ENCODE measurements at places on chromosomes 2 and 18. TPM values are rescaled to one million over a fixed set of nuclear protein-coding genes. Genes with fewer than 3 reads are reported as not detected.

DNA sequence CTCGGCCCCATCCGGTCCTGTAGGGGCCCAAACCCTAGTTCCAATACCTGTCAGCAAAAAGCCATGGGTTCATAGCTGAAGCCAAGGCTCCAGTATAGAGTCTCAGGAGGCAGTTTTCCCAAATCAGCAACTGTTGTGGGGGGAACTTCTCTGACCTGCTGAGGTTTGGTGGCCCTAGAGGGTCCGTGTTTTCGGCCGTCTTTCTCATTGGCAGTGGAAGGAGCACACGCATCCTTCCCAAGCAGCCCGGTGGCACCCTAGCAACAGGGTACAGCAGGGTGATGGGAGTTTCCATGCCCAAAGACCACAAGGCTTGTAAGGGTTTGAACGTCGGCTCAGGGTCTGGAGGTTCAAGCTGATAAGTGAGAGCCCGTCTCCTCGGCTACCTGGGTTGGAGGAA, 6.6 kb downstream of the FOSL2 start:
- DNase-seq: no peak
- peak overlapping the region; percentile 78 for H3K27ac ChIP-seq
- no peak overlapping the region for H3K4me3 ChIP-seq

DNA sequence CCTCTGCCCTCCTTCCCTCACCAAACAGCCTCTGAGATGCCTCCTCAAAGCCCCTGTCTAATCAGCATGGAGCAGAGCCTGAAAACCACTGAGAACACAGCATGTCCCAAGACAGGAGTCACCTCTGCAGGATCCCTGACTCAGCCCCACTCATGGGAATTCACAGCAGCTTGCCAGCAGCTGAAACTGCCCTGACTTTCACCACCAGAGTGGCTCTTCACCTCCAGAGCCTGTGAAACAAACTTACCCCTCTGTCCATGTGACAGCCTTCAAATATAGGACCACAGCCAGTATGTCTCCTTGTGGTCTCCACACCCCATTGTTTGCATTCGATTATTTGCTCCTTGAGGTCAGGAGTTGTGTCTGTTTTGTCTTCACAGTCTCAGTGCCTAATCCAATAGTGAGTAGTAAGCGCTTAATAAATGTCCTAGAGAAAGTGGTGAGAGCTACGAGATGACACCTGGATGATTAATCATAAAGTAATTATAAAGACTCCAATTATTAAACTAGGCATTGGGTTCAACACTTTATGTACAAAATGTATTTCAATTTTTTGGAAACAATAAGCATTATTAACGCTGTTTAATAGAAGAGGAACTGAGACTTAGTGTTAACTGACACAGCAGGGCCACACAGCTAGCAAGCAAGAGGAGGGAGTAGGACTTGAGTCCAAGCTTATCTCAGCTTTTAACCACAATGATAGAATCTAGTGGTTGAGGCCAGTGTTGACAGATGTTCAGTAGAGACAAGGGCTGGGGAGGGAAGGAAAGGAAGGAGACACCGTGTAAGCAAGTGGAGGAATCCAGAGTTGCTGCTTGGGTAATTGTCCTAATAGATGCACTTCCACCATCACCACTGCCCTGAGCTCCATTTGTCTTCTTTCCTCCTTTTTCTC, 358.7 kb upstream of the TNP1 start:
- no peak overlapping the region for H3K27ac ChIP-seq
- no peak for DNase-seq
- H3K4me3 ChIP-seq: no peak overlapping the region

GRCh38 chr2:196046123-196046917, 22.3 kb downstream of the DNAH7 start:
- no peak for DNase-seq
- H3K27ac ChIP-seq: no peak overlapping the region
- H3K4me1 ChIP-seq: peaks cover 1% of the 10 kb centered on the region
- H3K36me3 ChIP-seq: no peaks in the 10 kb centered on the region

- no peak overlapping the region for H3K4me3 ChIP-seq
- no peaks in the 10 kb centered on the region for H3K36me3 ChIP-seq
- no peak overlapping the region for H3K27ac ChIP-seq
Observed at GRCh38 chr2:49950646-49951045, 796.3 kb upstream of the FSHR start.

DNA sequence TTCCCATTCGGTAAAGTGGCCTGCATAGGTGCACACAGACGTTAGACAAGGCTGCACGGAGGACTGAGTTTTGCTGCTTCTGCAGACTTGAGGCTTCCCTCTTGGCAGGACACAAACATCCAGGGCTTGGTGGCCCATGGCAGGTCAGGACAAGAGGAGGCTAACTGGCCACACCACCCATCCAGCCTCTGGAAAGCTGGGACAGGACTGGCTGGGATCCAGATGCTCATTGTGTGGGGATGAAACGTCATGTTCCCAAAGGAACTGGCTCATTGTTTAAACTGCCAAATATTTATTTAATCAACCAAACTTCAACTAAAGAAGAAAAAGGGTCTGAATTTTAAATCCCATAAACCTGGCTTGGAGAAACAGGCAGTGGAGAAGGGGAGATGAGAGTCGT, 239.1 kb upstream of the EPAS1 start:
- DNase-seq: no peak
- H3K36me3 ChIP-seq: no peaks in the 10 kb centered on the region
- no peak overlapping the region for H3K4me3 ChIP-seq
- no peaks in the 10 kb centered on the region for H3K27me3 ChIP-seq

TMEFF2 gene
- 46.8 TPM for total RNA-seq

DNA sequence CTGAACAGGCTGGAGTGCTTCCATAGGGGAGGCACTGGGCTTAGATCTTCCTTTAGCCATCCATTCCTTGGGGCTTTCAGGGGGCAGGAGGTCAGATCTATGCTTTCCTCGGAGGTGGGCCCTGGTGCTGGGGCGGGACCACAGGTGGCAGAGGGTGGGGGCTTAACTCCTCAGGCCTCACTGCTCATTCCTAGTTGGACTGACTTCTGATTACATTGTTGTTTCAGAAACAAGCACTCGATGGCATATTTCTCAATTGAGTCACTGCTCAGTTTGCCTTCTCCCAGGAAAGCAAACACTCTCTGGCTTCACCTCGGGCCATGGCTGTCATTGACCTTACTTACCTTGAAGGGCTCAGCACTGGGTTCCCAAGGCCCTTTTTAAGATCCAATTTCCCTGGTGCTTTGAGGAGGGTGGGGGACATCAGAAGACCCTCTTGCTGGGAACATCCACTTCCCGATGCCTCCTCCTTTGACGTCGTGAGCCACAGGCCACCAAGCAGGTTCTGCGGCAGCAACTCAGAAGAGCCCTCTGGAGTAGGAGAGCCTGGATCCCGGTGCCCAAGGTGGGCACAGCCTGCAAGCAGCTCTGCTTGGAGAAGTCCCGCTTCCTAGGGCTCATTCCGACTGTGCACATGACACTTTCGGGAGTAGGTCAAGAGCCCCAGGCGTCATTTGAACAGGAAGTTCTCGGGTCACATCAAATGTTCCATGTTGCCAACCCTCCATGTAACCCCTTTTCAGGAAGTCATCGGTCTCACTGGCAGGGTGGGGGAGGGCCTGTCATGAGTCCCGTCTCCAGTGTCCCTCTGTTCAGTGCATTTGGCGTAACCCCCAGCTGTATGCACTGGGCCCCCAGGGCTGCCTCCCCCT, 40.6 kb downstream of the SDC1 start:
- no peak overlapping the region for H3K4me3 ChIP-seq
- no peaks in the 10 kb centered on the region for H3K27me3 ChIP-seq
- H3K27ac ChIP-seq: peak overlapping the region; percentile 69
- peaks cover 41% of the 10 kb centered on the region for H3K4me1 ChIP-seq
- H3K36me3 ChIP-seq: no peaks in the 10 kb centered on the region
